ENCODE measurements at places on chromosomes 5 and 9.
A peak's percentile ranks its signal among the peaks of the same experiment; 100 is the strongest.

- no peak for DNase-seq
These were observed 84.0 kb downstream of the GNAQ start for GRCh38 chr9:77947651-77948050.

- no peak for DNase-seq
These were observed 86.0 kb downstream of the TARS1 start for GRCh38 chr5:33526755-33527154.

GRCh38 chr5:115333164-115333563 is 36.7 kb upstream of the CCDC112 start:
- DNase-seq = no peak

GRCh38 chr5:95960667-95961616 is 709 bp downstream of the ELL2 start:
- DNase-seq = no peak

- DNase-seq = no peak
These were observed 548 bp downstream of the TERT start for GRCh38 chr5:1294206-1294834.

DNA sequence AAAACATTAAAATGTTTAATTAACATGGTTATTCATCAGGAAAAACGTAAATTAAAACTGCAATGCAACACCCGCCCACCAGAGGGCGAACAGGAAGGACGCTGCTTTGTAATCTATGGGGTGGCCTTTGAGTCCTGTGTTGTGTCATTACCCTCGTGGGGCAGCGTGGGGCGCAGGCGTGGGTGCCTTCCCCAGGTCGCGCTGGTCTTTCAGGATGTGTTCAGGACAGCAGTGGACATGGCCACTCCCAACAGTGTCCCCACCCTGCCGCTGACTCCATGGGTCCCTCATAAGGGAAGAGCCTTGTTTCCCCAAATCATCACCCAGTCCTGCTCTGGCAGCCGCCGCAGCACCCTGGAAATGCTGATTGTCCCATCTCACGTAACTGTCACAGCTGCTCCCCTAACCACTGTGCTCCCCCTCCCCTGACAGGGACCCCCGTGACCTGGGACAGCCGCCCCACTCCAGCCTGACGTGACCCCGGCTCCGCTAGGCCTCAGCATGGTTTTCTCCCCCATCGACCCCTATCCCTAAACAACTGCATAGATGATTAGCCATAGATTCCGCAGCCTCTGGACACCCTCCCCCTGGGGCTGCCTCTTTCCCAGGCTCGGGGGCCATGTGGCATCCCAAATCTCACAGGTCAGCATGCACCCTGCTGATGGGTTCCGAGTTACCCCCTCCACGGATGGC is 36.4 kb downstream of the GLT6D1 start:
- no peak for DNase-seq

- DNase-seq = no peak
These were observed 2.7 kb upstream of the ANXA2R start for GRCh38 chr5:43042626-43043399.

GRCh38 chr9:35928591-35929452 is 19.5 kb downstream of the SPAAR start:
- no peak for DNase-seq

DNA sequence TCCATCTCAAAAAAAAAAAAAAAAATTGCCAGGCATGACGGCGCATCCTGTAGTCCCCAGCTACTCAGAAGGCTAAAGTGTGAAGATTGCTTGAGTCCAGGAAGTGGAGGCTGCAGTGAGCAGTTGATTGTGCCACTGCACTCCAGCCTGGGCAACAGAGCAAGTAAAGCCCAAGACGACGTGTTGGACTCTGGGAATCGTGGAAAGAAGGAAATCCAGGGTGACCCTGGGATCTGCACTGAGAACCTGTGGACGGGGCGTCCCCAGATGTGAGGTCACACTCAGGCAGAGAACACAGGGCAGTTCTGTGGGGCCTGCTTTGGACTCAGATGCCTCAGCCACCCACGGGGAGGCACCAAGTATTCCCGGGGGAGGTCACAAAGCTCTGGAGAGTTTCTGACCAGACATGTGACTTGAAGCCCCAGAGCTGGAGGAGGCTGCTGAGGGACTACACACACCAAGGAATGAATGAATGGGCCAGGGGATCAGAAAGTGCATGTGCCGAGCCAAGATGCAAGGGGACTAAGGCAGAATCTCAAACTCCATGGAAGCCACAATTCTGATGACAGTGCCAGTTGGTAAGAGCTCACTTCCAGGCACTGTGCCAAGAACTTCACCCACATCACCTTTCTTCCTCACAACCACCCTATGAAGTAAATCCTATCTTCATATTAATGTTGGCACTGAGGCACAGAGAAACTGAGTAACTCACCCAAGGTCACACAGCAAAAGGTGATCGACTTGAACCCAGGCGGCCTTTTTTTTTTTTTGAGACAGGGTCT is 12.9 kb downstream of the DYNC2I2 start:
- no peak for DNase-seq

DNA sequence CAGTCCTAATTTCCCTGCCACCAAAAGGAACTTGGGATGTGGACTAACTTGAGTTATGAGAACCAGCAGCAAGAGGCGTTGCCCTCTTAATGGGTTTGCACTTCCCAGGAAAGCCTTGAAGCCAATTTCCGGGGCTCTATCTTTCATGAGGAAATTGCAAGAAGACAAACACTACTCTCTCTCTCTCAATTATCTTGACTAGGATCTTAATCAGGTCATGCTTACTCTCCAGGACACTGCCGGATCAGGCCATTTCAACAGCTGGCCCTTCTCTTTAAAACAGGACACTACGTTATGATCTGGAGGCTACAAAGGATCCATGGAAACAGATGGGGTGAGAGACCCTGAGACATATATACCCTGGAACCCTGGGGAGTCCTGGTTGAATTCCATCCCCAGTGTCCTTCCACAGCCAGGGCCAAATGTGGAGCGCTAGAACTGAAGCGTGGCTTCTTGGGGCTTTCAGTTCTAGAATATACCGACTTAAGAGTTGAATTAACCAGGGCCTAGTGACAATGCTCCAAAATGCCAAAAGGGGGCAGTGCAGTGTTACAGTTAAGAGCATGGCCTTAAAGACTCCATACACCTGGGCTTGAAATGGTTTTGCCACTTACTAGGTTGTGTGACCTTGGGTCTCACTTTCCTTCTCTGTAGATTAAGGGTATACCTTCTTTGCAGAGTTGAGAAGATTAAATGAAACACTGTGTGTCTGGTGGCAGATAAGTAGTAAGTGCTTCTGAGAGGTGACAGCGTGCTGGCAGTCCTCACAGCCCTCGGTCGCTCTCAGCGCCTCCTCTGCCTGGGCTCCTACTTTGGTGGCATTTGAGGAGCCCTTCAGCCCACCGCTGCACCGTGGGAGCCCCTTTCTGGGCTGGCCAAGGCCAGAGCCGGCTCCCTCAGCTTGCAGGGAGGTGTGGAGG is 21.1 kb downstream of the FAM219A start:
- DNase-seq = peak; percentile 52

DNA sequence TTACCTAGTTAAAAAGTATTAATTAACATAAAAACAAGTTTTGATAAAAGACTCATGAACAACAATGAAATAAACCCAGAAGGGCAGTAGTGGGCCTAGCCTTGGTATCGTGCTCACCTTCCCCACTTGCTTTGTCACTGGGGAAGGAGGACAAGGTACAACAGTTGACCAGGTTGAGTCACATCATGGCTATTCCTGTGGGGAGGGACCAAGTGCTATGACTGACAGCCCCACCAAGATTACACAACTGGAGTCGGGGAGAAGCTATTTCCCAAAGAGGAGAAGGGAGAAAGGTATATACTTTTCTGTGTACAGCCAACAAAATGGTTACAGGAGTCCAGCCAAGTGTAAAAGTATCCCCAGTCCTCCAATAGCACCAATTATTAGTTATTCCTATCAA is 251.3 kb upstream of the RFX3 start:
- no peak for DNase-seq
